Thymus (tissue), 14 donors: ENCODE measurements at places on chromosomes 13 and 19. TPM values are rescaled to one million over a fixed set of nuclear protein-coding genes. Genes with fewer than 3 reads are reported as not detected.
A peak's percentile ranks its signal among the peaks of the same experiment; 100 is the strongest.

Gene CEACAM3
- 1.5 TPM for polyA plus RNA-seq

Gene EMP3
- polyA plus RNA-seq: 94.3 TPM

Gene KLK5
- 1.9 TPM for polyA plus RNA-seq

Gene CBARP
- polyA plus RNA-seq: 0.37 TPM

Gene USHBP1
- 4.4 TPM for polyA plus RNA-seq

Gene ZNF682
- 19.6 TPM for polyA plus RNA-seq

Gene CEACAM21
- polyA plus RNA-seq: 11.0 TPM

Gene SLC6A16
- polyA plus RNA-seq: 2.5 TPM

Gene SOX21
- 0.25 TPM for polyA plus RNA-seq

Gene NLRP5
- 0.02 TPM for polyA plus RNA-seq

GRCh38 chr19:29588095-29588494 lies 18.0 kb upstream of the POP4 start:
- no peak for DNase-seq

- no peak for DNase-seq
These were observed 2.3 kb downstream of the CEACAM16 start for GRCh38 chr19:44701228-44701627.

- DNase-seq: no peak
These were observed 488.4 kb downstream of the KLF5 start for GRCh38 chr13:73547239-73547638.

DNA sequence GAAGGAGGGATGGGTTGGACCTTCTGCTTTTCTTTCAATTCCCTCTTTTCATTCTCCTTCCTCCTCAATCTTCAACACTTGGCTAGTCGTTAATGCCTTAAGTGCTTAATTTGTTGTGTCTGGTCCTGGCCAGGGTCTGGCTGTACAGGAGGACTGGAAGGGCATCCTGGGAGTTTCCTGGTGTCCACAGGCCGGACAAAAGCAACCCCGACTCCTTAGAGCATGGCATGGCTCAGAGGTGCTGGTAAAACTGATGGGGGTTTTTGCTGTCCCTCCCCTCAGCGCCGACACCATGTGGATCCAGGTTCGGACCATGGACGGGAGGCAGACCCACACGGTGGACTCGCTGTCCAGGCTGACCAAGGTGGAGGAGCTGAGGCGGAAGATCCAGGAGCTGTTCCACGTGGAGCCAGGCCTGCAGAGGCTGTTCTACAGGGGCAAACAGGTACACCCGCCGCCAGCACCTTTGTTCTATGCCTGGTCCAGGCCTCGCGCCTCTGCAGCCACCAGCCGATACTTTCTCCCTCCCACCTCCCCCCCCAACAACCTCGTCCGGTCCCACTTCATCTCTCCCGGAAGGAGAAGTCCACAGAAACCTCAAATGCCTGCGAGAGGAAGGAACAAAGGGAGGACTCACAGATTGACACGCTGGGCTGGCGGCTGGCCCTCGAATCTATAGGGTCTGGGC lies 1.4 kb downstream of the UHRF1 start:
- no peak for DNase-seq

DNA sequence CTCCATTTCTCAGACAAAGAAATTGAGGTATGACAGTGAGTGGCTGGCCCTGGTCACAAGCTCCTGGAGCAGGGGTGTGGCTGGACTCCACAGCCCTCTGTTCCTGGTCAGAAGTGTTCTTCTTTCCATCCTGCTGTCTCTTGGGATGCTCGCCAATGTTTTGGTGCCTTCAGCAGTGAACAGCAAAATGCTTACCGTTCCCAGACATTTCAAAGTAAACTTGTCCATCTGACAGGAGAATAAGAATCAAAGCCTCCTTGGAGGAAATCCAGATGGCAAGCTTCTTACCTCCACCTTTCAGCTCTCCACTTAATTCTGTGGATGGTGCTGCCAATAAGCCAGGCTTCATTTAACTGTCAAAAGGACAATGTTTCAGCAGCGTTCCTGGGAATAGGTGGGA lies 954.1 kb downstream of the UQCRFS1 start:
- no peak for DNase-seq

GRCh38 chr13:66585669-66586203 lies 644.4 kb downstream of the PCDH9 start:
- DNase-seq: no peak

GRCh38 chr19:5867201-5868136 lies 2.9 kb downstream of the FUT5 start:
- DNase-seq: no peak

DNA sequence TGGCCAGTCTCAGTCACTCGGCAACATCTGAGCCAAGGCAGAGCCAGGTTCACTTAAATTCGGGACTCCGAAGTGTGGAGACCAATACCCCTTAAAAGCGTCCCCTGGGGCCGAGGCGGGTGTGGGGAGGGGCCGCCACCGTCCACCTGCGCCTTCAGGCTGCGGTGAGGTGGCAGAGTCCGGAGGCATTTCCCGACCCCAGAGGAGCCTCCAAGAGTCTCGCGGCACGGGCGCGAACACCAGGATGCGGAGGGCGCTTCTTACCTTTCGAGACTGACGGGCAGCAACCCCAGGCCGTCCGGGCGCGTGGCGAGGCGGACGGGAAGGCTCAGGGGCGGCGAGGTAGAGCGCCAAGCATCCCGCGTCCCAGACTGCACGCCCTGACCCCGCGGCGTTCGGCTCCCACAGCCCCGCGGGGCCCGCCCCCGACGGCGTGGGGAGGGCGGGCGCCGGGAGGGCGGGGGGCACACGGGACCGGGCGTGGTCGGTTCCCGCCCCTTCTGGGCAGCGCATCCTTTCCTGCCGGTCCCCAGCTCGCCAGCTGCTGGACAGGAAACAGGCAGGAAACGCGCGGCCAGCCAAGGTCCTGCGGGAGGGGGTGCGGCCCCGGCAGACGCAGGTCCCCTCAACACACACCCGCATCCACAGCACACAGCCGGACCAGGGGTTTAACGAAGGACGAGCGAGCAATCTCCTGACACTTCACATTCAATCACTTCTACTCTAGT lies at the start of gene THSD1:
Gene THSD1, minus strand, starts transcription at position 406 of the 728 bp plus-strand sequence. CDS start 3,572 bp downstream, outside the sequence.
- no peak for DNase-seq

- DNase-seq: no peak
These were observed 114.5 kb downstream of the RXFP2 start for GRCh38 chr13:31853643-31854326.

DNA sequence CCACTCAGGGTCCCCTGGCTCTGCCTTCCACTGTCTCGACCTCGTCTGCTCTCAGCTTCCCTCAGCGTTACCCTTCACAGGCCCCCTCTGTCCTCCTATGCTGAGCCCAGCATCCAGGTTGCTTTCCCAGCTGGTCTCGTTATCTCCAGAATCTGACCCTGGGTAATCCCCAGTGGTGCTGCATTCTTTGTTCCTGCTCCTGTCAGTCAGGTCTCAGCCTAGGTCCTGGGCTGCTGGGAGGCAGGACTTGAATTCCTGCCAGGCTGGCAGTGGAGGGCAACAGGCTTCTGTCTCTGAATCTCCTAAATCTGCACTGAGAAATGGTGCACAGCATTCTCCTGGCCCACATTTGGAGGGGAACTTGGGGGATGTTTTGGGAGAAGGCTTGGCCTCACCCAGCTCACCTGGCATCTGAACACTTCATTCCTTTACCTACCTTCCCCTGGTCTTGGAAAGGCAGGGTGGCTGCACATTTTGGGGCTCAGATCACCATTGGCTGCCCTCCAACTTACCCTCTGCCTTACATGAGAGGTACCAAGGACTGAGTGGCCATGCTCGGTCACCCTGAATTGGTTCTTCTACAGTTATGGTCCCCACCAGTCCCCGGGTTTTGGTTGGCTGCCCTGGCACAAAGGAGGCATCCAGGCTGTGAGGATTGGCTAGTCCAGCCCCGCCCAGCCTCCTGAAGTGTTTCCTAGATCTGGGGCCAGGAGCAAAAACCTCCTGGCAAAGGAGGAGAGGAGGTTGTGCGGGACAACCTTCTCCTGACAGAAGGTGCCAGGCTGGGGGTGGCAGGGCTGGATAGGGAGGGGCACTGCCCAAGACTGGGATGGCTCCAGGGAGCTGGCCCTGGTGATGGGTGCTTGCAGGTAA lies at the start of gene CYP4F8:
Gene CYP4F8, plus strand, starts transcription at position 712 of the 873 bp plus-strand sequence. CDS start 399 bp downstream, outside the sequence.
- no peak for DNase-seq

DNA sequence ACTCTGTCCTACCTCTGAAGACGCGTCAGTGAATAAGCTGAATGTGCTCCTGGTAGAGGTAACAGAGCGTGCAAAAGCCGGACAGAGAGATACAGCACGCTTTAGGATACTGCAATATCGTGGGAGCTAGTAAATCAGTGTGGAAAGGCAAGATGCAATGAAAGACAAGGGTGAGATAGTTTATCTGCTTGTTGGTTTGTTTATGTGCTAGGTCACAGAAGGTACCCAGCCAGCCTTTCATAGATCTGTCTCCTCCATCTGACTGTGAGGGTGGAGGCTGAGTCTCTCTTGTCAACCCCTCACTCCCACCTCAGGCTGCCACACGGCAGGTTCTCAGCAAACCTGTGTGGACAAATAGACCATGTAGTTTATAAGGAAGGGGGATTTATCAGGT lies 904 bp upstream of the GIPC1 start:
- DNase-seq: no peak

DNA sequence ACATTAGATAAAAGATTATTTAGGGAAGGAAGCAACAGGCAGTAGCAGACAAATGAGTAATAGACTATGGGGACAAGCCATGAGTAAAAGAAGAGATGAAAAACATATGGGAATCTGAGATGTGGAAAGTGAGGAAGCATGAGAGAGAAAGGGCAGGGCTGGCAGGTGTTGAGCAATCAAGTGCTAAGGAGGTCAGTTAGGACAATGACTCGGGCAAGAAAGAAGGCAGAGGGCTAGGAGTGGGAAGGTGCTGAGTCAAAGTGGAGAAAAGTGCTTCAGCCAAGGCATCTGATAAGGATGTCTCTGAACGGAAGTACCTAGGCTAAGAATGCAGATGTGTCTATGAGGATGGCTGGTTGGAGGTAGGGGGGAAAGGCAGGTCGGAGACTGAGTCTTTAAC lies 291.9 kb upstream of the HTR2A start:
- DNase-seq: no peak

DNA sequence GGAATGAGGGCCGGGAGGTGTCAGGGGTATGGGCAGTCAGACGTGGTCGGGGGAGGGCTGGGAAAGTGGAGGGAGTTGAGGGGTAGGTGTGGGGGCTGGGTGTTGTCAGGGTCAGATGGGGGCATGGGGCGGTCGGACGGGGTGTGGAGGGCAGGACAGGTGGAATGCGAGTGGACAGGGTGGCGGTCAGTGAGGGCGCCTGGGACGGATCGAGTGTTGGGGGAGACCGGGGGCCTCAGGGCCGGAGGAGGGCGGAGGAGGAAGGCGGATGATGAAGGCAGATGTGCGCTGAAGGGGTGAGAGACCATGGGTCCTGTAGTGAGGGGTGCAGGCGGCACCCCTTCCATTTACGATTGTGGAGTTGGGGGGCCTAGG lies 5.7 kb downstream of the TBCB start:
- no peak for DNase-seq

DNA sequence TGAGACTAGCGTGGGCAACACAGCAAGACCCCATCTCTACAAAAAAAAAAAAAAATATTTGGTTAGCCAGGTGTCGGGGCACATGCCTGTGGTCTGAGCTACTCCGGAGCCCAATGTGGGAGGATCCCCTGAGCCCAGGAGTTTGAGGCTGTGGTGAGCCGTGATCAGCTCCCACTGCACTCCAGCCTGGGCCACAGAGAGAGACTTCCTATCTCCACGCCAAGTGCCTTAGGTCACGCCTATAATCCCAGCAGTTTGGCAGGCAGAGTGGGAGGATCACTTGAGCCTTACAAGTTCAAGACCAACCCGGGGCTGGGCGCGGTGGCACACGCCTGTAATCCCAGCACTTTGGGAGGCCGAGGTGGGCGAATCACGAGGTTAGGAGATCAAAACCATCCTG lies 8.7 kb upstream of the ADAT3 start:
- DNase-seq: no peak

GRCh38 chr13:52164989-52165388 lies 5.6 kb upstream of the NEK3 start:
- no peak for DNase-seq

- DNase-seq: no peak
These were observed 2.3 kb upstream of the LTBP4 start for GRCh38 chr19:40598918-40599307.

DNA sequence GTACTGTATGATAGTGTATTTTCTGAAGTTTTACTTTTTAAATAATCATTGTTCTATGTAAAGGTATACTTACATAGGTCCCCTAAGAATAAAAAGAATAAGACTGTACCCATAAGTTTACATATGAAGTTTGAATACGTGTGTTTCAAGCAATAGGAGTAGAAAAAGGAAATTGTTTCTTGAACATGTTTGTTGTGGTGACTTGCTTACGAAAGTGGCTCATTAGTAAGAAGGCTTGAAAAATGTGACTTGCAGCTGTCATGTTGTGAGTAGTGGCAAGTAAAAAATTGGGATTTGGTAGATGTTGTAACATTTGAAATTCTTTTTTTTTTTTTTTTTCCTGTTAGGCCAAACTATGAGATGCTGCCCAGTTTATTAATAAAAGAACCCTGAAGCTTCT lies 203.3 kb downstream of the LMO7 start:
- peak; percentile 61 for DNase-seq

- no peak for DNase-seq
These were observed 543.3 kb upstream of the SPRY2 start for GRCh38 chr13:80884056-80884785.

DNA sequence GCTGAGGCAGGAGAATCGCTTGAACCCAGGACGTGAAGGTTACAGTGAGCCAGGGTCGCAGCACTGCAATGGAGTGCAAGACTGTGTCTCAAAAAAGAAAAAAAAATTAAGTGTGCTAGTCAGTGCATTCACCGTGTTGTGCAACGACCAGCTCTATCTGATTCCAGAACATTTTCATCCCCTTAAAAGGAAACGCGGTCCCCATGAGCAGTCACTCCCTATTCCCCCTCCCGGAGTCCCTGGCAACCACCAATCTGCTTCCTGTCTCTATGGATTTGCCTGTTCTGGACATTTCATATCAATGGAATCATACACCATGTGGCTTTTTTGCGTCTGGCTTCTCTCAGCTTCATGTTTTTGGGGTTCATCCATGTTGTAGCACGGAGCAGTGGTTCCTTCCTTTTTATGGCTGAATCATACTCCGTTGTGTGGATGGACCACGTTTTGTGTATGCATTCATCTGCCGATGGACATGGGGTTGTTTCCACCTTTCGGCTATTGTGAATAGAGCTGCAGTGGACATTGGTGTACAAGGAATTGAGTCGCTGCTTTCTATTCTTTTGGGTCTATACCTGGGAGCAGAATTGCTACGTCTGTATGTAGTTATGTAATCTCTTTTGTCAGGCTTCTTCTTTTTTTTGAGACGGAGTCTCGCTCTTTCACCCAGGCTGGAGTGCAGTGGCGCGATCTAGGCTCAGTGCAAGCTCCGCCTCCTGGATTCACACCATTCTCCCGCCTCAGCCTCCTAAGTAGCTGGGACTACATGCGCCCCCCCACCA lies 19.8 kb downstream of the MYO9B start:
- DNase-seq: no peak
